Activated T-helper 17 cell treated with anti-CD3 and anti-CD28 coated beads, Interleukin-2, amount 50 U/mL, for 72 hours (primary cell): ENCODE measurements at places on chromosomes 4 and X. TPM values are rescaled to one million over a fixed set of nuclear protein-coding genes. Genes with fewer than 3 reads are reported as not detected.

POF1B gene
- total RNA-seq = 0.61 TPM

- no peak for ATAC-seq
Observed at GRCh38 chrX:43735957-43736356, 79.9 kb downstream of the MAOA start.

DNA sequence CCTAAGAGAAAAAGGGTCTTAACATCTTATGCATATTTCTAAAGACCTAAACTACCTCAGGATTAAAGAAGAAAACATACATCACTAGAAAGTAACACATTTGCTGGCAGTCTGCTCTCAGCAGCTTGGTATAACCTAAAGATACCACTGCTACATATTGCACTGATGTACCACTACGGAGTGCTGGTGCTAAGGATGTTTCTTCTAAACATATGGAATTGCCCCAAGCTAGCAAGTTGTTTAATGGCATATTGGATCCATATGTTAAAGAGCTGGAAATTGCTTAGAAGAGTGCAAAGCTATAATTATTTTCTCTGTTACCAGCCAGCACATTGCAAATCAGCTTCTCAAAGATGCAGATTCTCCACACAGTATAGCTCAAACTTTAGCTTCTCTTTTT is 436.5 kb upstream of the GALNTL6 start:
- ATAC-seq = no peak

GRCh38 chrX:119402588-119402987 is 3.5 kb downstream of the SLC25A43 start:
- no peak for ATAC-seq

DNA sequence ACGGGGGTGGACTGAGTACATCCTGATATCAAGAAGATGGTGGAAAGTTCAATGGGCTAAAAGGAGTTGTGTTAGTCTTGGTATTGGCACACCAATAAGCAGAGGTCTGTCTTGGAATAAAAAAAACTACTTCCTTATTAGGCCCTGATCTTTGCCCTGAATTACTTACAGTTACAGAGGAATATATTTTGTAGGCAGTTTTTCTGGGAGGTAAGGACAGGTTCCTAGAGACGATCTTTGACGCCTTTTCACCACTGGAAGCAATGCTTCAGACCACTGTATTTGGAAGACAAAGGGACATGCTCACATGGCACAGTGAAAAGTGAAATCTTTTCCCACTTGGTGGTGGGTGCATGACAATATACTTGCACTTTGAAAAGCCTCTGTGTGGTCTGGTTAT is 618 bp upstream of the XK start:
- no peak for ATAC-seq

XKRX gene
- total RNA-seq = 0.34 TPM

GRCh38 chr4:114998316-114998715 is 115.1 kb downstream of the NDST4 start:
- ATAC-seq = no peak

GRCh38 chr4:185987961-185988627 is 80.9 kb upstream of the TLR3 start:
- no peak for ATAC-seq

DNA sequence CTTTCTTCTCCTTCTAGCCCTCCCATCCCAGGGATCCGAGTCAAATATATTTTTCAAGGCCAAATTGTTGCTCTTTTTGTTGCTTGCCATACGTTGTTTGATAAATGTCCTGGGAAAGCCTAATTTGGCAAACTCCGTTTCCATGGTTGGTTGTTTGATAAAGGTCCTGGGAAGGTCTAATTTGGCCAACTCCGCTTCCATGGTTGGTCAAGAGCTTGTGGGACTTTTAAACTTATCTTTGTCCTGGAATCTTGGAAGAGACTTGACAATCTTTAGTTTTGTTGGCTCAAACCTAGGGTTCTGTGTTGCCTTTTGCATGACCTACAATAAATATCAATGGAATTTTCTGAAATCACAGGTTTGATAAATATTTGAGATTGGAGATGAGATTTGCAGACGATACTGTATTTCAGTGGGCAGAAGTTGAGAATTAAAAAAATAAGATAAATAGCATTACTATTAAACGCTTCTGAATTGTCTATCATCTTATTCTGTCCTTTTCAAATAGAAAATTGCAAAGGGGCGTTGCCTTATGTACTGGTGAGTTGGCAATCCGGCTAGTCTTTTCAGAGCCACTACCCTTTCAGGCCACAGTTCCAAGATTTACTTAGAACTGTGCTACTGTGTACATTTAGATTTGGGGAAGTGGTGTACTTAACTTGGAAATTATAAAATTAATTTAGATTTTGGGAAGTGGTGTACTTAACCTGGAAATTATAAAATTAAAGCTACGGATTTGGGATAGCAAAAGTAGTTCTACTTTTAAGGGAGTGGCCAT is 804 bp downstream of the OSTC start:
- no peak for ATAC-seq

DNA sequence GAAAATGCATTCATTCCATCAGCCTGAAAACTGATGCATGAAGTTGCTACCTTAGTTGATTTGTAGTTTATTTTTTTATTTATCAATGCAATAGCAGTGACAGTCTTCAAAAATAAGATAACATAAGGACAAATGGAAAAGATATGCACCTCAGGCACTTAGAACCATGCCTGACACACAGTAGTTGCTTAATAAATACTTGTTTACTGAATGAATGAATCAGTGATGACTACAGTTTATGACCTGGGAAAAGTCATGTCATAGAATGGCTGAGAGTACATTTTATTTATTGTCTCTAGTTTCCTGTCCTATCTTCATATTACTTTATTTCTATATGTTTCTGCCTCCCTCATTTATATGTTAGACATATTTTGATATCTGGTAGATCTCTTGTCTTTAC is 171.8 kb downstream of the TLL1 start:
- peak; percentile 25 for ATAC-seq

GRCh38 chr4:138014590-138015288 is 227.4 kb downstream of the SLC7A11 start:
- no peak for ATAC-seq

DNA sequence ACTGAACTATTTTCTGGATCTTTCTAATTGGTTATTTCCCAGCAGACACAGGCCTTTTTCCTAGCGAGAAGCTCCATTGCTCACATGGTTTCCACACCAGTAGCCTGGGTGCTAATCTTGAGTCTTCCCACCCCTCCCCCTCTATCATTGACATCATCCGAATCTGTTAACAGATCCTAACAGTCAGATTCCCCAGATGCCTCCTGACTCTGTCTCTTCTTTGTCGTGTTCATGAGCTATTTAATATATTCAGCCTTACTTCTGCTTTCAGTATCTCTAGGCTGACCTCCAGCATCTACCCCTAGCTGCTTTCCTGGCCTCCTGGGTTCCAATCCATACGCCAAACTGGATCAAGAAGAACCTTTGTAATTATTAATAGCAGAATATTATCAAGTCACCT is 85.0 kb downstream of the CLNK start:
- ATAC-seq = no peak

GRCh38 chrX:11462136-11462535 is 168.9 kb downstream of the AMELX start:
- ATAC-seq = no peak

GEMIN8 gene
- total RNA-seq = 13.0 TPM

- ATAC-seq = peak; percentile 65
Observed at GRCh38 chrX:129808829-129809796, 29.4 kb downstream of the SASH3 start.

- no peak for ATAC-seq
Observed at GRCh38 chr4:126568652-126569570, 1063.8 kb upstream of the INTU start.

DNA sequence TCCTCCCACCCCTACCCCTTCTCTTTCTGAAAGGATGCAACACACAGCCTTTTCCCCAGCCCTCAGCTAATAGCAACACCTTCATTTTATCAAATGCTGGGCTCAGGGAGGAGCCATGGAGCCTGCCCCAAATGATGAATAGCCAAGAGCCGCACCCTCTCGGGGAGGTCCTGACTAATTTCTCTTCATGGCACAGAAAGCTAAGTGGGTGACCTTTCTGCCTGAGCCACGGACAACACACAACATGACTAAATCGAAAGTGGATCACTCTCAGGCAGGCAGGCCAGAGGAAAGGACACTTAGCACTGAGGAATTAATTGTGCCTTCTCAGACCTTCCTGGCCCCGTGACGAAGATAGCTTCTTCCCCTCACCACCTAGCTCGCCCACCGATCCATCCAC is 165.1 kb upstream of the RAI2 start:
- no peak for ATAC-seq

GRCh38 chr4:4539481-4539880 is 2.4 kb downstream of the STX18 start:
- ATAC-seq = no peak

DNA sequence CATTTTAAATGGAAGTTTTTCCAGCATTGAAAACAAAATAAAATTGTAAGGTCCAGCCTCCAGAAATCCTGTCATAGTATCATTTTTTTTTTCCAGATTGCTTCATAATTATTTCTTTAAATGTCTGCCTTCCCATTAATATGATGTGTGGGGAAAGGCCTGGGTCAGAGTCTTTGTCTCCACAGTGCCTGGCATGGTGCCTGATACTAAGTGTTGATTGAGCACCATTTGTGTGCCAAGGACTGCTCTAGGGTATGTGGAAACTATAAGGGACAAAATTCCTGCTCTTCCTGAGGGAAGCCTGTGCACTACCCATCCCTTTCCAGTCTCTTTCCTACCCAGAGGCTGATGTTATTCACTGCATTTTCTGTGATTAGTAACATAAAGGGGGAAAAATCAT is 53.1 kb upstream of the BEND4 start:
- ATAC-seq = no peak

HSPA4L gene
- total RNA-seq = 3.1 TPM

GRCh38 chr4:158201876-158202275 is 8.4 kb upstream of the TMEM144 start:
- ATAC-seq = no peak

GRCh38 chr4:12911750-12912358 is 572.3 kb downstream of the RAB28 start:
- no peak for ATAC-seq

GRCh38 chr4:138639018-138639741 is 376.4 kb upstream of the NOCT start:
- ATAC-seq = no peak

SEPTIN6 gene
- total RNA-seq = 171 TPM

GRCh38 chr4:2666722-2667247 is 89.4 kb downstream of the TNIP2 start:
- peak; percentile 89 for ATAC-seq

GRCh38 chrX:152028579-152028978 is 54.1 kb upstream of the GABRE start:
- ATAC-seq = no peak

- ATAC-seq = no peak
Observed at GRCh38 chrX:96564595-96564994, 120.0 kb upstream of the DIAPH2 start.

DNA sequence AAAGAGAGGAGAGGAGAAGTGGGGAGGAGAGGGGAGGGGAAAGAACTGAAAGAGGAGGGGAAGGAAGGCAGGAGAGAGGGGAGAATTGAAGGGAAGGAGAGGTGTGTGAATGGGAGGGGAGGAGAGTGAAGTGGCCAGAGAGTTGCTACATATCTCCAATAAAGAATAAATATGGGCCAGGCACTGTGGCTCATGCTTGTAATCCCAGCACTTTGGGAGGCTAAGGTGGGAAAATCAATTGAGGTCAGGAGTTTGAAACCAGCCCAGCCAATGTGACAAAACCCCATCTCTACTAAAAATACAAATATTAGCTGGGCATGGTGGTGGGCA is 482.4 kb downstream of the NAF1 start:
- no peak for ATAC-seq

PWWP3B gene
- not detected for total RNA-seq

DNA sequence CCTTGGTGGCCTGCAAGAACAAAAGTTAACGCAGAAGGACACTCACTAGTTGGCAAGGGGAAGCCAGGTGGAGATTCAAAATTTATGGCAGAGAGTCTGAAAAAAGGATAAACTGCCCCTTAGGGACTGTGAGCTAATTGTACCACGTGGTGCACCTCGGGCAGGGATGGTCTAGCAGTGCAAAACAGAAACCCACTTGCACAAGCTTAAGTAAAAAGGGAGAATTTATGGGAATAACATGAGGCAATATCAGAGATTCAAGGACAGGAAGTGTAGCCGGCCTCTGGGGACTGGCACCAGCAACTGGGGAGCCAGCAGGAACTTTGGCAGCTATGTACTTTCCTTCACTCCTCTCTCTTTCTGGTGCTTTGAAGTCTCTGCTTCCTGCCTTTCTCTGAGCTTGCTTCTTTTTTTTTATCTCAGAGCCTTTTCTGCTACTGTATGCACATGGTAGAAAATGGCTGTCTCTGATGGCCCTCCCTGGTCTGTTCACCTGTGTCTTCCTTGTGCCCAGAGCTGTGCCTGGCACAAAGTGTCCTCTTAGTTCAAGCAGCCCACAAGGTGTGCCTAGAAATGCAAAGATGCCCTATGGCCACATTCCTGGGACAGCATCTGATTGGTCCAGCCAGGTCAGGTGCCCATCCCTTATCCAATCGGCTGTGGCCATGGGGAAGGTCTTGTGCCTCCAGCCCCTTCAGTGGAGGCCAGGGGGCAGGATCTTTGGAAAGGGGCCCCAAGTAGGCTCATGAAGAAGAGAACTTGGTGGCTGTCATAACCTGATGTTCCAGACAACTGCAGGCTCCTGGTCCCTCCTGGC is 114.8 kb upstream of the ATP6AP2 start:
- no peak for ATAC-seq

LUZP4 gene
- total RNA-seq = not detected

AFM gene
- total RNA-seq = not detected

DNA sequence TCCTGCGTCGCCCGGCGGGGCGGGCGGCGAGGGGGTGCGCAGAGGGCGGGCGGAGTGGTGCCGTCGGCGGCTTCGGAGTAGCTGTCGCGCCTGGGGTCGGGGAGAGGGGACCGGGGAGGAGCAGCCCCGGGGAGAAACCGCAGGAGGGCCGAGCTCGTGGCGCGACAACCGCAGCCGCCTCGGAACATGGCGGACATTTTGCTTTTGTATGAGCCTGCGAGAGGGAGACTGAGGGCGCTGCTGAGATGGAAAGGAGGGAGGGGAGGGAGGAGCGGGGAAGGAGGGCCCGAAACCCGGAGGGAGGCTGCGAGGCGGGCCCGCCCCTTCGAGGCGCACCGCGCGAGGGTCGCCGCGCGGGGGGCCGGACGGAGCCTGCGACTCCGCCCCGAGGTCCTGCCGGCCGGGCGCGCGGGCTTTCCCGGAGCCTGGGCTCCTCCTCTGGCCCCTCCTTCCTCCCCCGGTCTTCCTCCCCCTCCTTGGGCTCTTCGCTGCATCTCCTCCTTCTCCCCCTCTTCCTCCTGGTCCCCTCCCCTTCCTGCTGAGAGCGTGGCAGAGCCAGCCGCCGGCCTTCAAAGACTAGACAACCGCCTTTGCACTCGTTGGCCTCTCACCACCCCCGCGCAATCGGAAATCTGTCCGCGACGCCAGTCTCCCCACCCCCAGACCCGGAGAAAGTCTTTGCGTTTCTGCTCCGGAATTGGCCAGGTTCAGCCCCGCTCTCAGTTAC is 1.1 kb downstream of the INTS6L start:
- ATAC-seq = peak; percentile 75
